ENCODE measurements at places on chromosomes 2 and 18.

GRCh38 chr2:240840435-240841060 is 20.5 kb upstream of the KIF1A start:
- DNase-seq, result peak; percentile 13

- no peak for DNase-seq
These were observed 26.3 kb downstream of the IRS1 start for GRCh38 chr2:226773291-226773690.

- no peak for DNase-seq
These were observed 144.1 kb downstream of the FHOD3 start for GRCh38 chr18:36441426-36442240.

GRCh38 chr2:68282811-68283418 is 30.6 kb upstream of the PPP3R1 start:
- peak; percentile 53 for DNase-seq

DNA sequence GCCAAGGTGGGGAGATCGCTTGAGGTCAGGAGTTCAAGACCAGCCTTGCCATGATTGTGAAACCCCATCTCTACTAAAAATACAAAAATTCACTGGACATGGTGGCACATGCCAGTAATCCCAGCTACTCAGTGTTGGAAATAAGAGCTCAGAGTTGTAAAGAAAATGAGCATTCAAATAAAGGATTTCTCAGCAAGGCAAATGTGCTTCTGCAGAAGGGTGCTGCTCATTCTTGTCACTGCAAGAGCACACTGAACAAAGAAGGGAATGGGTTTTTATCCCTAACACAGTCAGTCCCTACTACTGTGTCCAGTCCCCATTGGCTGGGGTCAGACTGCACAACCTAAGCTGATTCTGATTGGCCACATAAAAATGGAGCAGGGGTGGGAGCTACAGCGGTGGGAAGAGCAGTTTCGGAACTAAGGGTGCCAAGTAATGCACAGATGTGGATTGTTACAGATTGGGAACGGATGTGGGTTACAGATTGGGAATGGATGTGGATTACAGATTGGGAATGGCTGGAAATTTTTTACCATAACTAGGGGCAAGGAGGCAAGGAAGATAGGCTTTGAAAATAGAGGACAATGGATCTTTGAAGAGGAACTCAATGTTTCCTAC is 31.1 kb upstream of the TRAPPC8 start:
- DNase-seq, result no peak

DNA sequence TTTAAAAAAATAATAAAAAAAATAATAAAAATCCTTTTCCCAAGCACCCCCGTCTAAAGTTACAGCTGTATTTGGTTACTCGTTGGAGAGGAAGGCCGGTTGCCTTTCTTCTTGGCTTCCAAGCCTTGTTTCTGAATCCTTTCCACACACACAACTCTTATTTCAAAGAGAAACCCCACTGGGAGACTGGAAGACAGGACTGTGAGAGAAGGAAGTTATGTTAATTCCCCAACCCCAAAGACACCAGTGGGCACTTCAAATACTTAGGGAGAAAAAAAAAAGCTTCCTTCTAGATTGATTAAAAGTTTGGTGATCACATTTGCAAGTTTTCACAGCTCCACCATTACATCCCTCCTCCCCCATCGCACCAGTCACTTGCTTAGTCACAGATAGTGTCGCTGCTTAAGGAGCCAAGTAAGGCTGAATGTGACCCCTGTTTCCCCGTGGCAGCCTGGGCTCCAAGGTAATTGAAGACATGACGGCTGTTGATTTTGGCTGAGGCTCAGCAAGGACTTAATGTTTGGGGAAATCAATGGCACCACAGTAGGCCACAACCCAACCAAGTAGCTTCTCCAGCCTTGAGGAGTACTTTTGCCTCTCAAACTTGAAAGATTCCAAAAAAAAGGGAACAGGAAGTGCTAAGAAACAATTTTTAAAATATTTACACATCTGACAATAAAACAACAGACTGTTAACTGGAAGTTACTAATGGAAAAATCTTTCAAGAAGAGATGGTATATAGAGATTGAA is 40.8 kb upstream of the FRZB start:
- DNase-seq, result no peak
